ENCODE measurements at places on chromosomes 3 and 15.

DNA sequence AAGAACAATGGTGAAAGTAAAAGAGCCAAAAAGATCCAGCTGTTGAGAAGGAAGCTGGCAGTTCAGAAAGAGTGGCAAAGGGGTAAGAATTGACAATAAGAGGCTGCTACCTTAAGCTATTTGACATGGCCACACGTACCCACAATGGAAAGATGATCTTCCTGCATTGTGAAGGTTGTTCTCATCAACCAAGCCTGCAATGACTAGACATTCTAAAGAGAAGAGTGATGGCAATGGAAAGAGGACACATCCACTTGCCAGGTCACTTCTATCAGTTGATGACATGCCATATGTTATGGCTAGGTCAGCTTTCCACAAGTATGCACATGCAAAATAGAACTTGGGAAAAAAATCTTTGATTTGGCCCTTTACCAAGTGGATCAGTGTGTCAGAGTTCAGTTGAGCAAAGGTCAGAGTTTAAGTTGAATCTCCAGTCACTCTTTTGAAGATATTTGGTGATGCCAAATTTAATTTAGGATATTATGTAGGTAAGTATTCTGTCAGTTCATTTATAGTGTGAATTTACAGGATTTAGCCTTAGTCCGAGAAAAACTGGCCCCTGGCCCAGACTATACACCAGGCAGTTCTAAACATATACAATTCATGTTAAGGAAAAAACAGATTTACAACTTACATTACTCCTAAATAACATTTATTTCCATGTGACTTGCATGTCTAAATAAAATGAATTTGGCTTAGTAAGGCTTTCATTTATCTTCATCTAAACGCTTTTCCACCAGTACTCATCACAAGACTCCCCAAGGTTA is 104.9 kb upstream of the FLNB start:
- DNase-seq: no peak

GRCh38 chr3:172562871-172563865 is 39.9 kb upstream of the TNFSF10 start:
- peak; percentile 82 for DNase-seq

DNA sequence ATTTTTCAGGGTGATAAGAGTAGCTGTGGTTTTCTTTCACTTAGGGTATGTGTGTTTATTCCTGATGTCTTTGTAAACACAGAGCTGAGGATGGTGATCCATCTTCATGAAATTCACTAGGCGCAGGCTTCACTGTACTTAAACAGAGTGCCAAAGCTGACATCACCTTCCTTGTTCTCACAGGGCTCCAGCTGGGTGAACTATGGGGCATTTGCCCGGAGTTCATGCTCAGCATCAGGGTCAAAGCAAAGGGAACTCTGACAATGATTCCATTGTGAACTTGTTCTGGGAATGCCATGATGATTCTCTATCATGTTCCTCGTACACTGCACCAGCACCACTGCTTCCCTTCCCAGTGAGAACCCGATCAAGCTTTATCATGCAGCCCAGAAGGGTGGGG is 184.8 kb upstream of the P2RY1 start:
- DNase-seq: no peak

- no peak for DNase-seq
These were observed 63.7 kb downstream of the KLF15 start for GRCh38 chr3:126293370-126294082.

DNA sequence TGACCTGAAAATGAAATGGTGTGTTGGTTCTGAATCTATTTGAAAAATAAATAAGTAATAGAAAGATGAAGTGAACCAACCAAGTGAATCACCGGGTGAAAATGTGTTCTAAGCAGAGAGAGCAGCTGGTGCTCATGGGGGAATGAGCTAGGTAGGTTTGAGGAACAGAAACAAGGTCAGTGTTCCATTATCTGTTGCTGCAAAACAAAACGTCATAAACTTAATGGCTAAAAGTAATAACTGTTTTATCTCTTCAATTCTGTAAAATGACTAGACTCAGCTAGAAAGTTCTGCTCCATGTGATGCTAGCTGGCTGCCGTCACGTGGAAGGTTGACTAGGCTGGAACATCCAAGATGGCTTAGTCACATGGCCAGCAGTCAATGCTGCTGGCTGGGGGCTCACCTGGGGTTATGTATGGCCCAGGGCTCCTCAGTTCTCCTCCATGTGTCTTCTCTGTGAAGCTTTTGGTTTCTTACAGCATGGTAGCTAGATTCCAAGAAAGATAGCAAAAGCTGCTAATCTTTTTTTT is 13.3 kb upstream of the SH3BP5 start:
- DNase-seq: peak; percentile 50

DNA sequence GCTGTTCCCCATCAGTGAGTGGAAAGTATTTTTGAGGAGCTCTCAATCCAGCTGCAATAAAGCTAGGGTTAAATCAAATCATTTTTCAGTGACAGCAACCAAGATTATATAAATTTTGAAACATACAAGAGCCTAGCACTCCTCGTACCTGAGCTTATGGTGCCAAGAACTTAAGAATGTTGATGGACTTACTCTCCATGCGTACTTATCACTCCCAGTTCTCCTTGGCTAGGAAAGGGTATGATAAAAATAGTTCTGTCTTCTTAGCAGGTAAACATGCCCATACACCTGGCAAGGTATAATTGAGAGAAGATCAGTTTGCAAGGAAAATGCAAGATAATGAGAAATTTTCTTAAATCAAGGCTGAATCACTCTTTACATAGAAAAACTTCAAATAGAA is 64.5 kb upstream of the SEMA6D start:
- DNase-seq: no peak

DNA sequence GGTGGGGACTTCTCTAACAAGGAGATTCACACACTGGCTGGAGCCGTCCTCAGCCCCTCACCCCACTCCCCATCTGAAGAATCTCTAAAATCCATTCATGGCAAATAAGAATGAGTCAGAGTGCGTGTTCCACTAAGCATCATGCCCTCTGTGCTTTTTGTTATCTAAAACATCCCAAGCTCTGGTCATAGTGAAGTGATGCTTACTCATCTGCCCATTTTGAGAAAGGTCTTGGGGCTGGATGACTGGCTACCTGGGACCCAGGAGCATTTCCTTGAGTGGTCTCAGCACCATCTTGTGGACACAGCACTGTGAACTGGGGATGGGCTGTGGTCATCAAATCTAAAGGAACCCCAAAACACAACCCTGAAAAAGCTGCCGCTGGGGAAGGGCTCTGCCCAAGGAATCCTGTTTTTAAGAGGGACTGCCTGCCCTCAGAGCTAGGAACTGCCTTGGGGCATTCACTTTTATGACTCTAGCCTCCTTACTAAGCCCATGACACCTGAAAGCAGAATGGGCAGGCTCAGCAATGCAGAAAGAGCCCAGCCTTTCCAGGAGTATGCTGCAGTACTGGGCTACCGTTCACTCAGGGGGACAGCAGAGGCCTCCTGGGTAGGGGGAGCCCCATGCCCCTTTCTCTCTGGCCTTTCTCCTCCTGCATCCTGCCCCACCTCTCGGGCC is 53.5 kb downstream of the ZBTB38 start:
- no peak for DNase-seq

DNA sequence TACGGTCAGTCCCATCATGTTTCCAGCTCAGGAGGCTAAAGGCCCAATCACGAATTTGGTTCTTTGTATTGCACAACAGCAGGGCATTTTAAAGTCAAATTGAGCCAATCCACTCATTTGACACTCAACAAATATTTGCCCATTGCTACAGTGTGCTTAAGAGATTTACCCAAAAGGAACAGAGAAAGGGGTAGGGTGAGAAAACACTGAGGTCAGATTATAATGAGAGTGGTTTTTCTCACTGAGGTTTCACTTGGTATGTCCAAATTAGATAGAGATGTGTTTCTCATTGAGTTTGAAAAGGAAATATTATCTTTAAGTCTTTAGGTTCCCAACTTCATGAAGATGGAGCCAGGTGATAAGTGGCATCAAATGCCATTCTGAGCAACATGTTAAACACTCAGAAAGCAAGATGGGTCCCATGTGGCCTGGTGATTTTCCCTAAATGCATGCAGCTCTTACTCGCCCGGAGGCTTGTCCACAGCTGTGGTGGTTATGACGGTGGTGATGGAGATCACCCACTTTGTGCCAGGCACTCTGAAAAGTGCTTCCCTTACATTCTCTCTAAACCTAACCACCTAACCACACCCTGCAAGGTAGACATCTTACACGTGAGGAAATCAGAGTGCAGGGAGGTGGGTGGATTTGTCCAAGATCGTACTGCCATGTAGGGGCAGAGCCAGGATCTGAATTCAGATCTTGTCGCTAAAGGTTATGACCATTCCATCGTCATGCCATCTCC is 31.2 kb upstream of the USP3 start:
- DNase-seq: no peak

- DNase-seq: no peak
These were observed 78.8 kb downstream of the FBN1 start for GRCh38 chr15:48566668-48567067.

DNA sequence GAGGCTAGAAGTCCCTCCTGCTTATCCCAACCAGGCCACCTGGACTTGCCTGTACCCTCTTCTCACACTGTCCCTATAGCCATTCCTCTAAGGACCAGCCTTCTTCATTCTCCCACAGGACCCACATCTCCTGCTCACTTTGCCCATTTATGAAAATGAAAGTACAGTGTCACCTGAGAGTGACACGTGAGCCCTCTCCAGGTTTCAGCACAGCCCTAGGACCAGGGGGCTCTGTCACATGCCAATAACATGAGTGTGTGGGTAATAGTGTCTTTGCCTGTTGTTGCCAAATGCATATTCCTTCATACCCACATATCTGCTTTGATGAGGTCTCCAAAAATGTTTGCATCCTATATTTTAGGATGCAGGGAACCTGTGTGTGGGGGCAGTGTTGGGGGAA is 42.3 kb upstream of the TNFAIP8L3 start:
- no peak for DNase-seq

DNA sequence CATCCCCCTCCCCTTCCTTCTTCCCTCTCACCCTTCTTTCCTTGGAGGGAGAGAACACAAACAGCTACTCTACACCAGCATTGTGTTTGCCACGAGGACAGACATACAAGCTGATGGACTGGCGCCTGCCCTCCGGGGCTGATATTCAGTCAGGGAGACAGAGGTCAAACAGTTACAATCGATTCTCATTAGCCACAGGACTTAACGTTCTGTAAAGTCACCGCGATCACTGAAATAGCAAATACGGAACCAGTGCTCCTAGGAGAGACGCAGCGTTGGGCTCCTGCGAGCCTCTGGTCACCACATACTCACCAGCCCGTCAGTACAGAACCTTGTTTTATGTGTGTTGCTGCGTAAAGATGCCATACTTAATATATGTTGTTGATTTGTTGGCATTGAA is 108.8 kb downstream of the LRRK1 start:
- no peak for DNase-seq

GRCh38 chr15:56243163-56244037 is at the start of gene RFX7:
TSS of gene RFX7 (minus strand) at chr15:56243879. CDS start at chr15:56243285, 594 bp downstream.
- DNase-seq: peak; percentile 55

Data from inflammatory macrophage (primary cell).